ENCODE measurements at places on chromosomes 2 and 18.

- no peak for DNase-seq
Measured at GRCh38 chr2:54212456-54212855, 43.6 kb downstream of the TSPYL6 start.

DNA sequence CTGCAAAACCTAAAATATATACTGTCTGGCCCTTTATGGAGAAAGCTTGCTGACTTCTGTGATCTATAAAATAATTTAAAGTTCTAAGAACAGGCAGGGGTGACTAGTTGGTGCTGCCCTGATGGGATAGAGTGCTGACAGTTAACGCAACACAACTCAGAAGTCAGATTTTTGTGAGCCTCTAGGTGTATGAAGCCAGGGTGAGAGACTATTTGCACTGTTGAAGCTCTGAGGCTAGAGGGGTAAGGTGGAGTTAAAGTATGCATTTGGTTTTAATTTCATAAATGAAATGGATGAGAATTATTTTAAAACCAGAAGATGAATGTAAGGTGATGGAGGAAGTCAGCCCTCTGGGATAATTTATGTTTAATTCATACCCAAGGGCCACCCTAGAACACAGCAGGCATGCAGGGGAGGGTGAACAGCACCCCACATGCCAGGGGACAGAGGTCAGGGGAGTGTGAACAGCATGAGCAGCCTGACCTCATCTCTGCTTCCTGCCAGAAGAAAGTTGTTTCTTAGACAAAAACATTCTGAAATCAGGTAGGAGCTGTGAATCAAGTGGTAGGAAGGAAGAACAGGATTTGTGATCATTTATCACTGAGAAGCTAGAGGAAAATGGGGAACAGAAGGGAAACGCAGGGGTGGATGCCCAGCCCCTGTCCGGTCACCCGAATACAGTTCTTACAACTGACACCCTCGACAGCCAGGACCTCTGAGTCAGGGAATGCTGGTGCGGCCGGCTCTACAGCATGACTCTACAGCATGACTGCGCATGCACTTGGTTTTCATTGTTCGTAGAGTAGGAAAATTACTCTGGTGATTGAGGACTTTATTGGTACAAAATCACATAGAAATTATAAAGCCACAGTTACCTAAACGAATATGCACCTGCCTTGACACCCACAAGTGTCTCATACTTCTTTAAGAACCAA, 93.1 kb downstream of the MBP start:
- DNase-seq: peak; percentile 69

- DNase-seq: no peak
Measured at GRCh38 chr2:162244541-162245031, 1.3 kb upstream of the FAP start.

DNA sequence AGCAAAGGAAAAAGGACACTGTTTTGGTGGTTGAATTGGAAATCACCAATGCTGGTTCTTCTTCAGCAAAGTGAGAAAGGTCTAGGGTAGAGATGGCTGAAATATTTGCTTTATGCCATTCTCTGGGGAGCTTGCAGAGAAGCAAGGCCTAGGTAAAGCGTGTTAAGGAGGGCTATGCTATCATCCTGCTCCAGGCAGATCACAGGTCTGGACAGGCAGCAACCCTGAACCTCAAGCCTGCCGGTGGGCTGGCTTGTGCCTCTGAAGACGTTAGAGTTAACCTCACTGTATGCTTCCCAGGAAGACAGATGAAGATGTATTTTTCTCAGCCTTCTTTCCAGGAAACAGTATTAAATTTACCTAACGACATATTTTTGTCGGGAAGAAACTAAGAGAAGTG, 138.5 kb upstream of the LYPD6 start:
- no peak for DNase-seq

DNA sequence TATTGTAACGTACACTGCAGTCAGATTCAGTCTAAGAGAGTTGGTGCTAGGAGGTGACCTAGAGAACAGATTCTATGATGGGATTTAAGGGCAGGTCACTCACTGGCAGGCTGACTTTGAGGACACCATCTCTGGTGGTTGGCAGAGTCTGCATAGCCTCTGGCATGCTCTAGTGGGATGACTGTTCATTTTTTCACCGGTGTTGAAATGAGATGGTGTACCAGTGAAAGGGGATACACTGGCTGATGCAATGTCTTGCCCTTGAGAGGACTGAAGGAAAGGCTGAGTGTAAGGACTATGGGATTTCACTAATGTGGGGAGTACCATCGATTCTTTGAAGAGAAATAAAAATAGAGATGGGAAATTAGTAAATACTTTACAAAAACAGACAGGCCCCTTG, 186.9 kb upstream of the PIEZO2 start:
- DNase-seq: no peak

DNA sequence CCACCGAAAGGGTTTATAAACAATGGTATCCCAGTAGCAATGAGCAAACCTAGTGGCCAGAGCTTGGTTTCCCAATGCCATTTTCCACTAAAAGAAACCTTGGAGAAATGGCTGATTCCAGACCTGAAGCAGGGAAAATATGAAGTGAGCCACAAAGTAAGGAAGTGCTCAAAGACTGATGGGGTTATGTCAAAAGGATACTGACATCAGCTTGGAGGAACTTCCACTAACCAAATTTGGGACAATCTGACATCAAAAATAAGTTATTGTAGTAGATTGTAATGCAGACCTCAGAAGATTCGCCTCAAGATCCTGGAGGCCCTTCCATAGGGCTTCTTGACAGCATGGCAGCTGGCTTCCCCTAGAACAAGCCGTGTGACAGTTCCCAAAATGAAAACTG, 79.4 kb upstream of the SP3 start:
- peak; percentile 57 for DNase-seq

DNA sequence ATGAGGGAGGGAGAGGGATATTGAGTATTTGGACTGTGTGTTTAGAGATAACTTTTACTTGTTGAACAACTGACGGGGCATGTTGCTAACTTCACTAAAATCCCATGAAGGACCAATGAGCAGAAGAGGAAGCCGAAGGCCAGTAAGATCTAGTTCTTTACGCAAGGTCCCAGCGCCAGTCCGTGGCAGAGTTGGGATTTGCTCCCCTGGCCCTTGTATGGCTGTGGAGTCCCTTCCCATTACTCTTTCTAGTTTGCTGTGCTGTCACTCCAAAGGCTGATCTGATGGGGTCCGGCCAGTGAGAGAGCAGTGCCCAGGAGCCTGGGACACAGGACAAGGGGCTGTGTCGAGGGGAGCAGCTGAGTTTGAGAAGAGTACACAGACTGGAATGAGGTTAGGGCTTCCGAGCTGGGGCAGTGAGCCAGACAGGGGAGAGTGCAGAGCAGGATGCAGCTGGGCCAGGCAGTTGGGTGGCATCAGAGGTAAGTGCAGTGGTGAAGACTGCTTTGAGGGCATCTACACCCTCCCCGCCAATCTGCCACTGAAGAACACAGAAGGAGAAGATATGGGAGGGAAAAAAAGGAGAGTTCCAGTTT, 692.9 kb upstream of the HS6ST1 start:
- no peak for DNase-seq

- no peak for DNase-seq
Measured at GRCh38 chr2:14750433-14750832, 117.9 kb downstream of the LRATD1 start.

GRCh38 chr2:159592441-159592840, 23.9 kb downstream of the BAZ2B start:
- peak; percentile 45 for DNase-seq
